ENCODE measurements at places on chromosomes 2 and 18. TPM values are rescaled to one million over a fixed set of nuclear protein-coding genes. Genes with fewer than 3 reads are reported as not detected.
A peak's percentile ranks its signal among the peaks of the same experiment; 100 is the strongest.

DNA sequence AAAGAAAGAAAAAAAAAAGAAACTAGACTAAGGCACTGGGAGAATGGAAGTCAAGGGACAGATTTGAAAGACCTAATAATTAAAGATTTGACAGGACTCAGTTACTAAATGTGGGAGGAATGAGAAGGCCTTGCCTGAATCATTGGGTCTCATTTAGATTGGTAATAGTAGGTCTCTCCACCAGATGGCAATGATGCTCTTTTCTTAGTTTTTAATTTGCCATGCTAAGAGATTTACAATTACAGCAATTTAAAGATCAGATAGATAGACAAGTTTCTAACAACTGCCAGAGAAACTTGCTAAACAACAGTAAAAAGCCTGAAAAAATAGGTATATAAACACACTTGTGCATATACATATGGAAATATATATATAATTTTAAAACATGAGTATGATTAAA, 153.0 kb downstream of the TMEM247 start:
- no peak for DNase-seq

GRCh38 chr2:179235463-179236108, 29.0 kb downstream of the SESTD1 start:
- DNase-seq, result no peak

- DNase-seq, result peak; percentile 26
Measured at GRCh38 chr2:212536817-212537725, 1.5 kb downstream of the ERBB4 start.

DNA sequence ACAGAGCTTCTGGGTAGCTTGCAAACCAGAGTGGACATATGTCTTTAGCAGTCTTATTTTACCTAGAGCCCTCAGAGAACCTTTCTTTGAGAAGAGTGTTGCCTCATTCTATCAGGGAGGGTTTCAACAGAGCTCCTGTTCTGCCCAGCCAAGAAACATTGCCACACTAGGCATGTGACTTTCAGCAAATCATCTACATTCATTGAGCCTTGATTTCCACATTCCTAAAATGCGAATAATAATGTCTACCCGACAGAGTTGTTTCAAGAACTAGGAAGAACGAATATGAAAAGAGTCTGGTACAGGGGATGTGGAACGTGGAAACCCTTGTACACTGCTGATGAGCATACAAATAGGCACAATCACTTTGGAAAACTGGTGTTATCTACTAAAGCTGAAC, 7.8 kb upstream of the PRKAG3 start:
- DNase-seq, result no peak

DNA sequence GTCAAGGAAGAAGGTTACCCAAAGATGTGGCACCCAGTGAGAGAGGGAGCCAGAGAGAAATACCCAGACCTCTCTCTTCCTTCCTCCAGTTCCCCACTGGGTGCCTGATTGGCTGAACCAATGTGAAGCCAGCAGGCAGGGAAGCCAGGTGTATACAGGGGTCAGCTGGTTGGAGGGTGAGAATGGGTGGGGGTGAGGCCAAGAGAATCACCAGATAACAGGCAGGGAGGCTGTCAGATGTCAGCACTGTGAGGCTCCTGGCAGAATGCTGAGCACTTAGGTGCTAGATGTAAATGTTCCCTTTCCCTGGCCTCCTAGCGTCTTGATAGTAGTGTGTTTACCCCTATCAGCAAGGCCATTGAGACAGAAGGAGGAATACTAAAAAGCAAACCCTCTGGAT, 104.0 kb upstream of the MGAT5 start:
- no peak for DNase-seq

GRCh38 chr18:8359076-8359475, 250.2 kb upstream of the RAB12 start:
- no peak for DNase-seq

GRCh38 chr2:223747392-223748042, 89.9 kb downstream of the AP1S3 start:
- DNase-seq, result no peak

DNA sequence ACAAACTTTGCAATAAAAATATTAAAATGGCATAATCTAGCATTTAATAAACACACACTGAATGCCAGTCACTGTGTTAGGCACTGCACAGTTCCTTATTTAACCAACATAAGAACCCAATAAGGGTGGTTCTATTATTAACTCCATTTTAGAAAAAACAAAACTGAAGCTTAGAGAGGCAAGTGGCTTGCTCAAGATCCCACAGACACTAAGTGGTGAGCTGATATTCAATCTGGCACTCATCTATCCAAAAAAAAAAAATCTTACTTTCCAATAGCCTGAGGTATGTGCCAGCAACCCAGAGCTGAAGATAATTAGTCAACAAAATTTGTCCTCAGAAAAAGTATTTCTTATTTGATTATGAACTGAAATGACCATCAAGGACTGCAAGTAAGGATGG, 799 bp downstream of the CYTIP start:
- no peak for DNase-seq

GRCh38 chr2:81276595-81276994, 972.0 kb upstream of the LRRTM1 start:
- no peak for DNase-seq

- DNase-seq, result no peak
Measured at GRCh38 chr18:35028536-35028935, 12.7 kb upstream of the MAPRE2 start.

- no peak for DNase-seq
Measured at GRCh38 chr2:19829672-19830071, 72.1 kb downstream of the TTC32 start.

DNA sequence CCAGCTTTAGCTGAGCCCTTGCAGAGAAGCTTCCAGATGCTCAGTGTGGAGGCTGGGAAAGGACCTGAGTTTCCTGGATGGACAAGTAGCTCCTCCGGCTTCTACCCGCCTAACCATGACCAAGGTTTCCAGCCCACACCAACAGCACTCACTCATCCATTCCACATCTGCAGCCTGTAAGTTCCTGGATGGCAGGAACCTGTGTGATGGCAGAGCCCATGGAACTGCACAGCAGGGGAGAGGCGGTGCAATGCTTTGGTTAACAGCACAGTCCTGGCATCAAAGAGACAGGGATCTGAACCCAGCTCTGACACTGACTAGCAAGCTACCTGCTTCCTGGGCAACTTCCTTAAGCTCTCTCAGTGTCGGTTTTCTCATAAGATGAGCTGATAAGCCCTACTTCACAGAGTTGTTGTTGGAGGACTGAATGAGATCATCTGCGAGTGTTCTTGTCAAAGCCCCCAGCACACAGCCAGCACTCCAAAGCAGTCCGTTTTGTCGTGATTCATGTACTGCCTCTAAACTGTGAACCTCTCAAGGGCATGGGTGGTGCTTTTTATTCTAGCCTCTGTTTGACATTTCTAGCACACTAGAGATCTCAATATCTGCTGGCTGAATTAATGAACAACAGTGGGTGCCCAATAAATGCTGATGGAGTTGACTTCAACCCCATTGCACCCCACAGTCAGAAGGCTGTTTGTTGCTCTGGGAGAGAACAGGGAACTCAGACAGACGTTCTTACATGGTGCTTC, 41.6 kb upstream of the OTOF start:
- DNase-seq, result no peak

- no peak for DNase-seq
Measured at GRCh38 chr2:134639265-134639664, 79.5 kb downstream of the TMEM163 start.

GRCh38 chr2:23859983-23860382, 66.9 kb downstream of the ATAD2B start:
- no peak for DNase-seq

GRCh38 chr2:32977228-32977758, 30.5 kb downstream of the LTBP1 start:
- no peak for DNase-seq

GRCh38 chr2:219605607-219605954, 7.9 kb downstream of the STK11IP start:
- no peak for DNase-seq

- no peak for DNase-seq
Measured at GRCh38 chr2:177245010-177245422, 19.5 kb downstream of the NFE2L2 start.

- DNase-seq, result no peak
Measured at GRCh38 chr2:238573916-238574315, 147.2 kb downstream of the ASB1 start.

DNA sequence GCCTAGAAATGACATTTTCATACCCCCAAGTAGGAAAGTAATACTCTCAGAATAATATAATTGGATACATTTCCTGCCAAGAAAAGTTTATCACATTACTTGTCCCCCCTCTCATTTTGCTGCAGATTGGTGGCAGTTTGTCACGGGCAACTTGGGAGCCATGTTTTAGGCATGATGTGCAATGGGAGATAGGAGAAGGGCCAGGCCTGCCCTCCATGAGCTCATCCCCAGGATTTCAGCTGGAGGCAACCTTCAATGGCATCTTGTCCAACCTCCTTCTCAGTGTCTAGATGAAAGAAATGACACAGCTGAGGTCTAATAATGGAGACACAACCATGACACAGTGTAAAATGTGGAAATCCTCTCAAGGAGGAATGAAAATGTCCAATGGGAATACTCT, 11.4 kb upstream of the RAB31 start:
- no peak for DNase-seq

- peak; percentile 3 for DNase-seq
Measured at GRCh38 chr2:240469239-240469636, 33.8 kb downstream of the GPC1 start.

DNA sequence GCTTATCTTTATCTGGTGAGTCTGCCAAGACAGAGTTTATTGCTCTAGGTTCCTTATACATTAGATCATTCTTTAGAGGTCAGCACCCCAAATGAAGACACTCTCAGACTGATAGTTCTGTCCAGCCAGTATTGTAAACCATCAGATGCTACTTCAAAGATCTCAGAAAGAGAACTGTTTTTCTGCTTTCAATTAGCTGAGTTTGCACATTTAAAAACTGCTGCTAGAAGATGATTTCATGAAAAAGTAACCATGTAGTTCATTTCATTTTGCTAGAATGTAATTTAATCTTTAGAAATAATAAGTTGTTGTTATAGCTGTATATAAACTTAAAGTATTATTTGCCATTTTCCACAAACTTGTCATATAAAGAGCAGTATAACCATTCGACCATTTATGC, 344.5 kb upstream of the ATP5MC3 start:
- no peak for DNase-seq

- DNase-seq, result no peak
Measured at GRCh38 chr2:46239175-46239846, 57.9 kb upstream of the EPAS1 start.

GRCh38 chr18:78783564-78783960, 196.1 kb upstream of the SALL3 start:
- DNase-seq, result no peak

- DNase-seq, result no peak
Measured at GRCh38 chr2:37746883-37747282, 75.4 kb upstream of the CDC42EP3 start.

GRCh38 chr2:202510911-202511310, 123.9 kb upstream of the FAM117B start:
- DNase-seq, result no peak

GRCh38 chr2:241312082-241312481, 3.4 kb downstream of the HDLBP start:
- DNase-seq, result no peak

- no peak for DNase-seq
Measured at GRCh38 chr18:40558706-40559392, 1396.2 kb upstream of the PIK3C3 start.

- no peak for DNase-seq
Measured at GRCh38 chr2:230906471-230907230, 18.4 kb downstream of the GPR55 start.

The PKDCC gene
- total RNA-seq, result 9.6 TPM

The TNFAIP6 gene
- total RNA-seq, result not detected

The REG1B gene
- not detected for total RNA-seq

The SMYD1 gene
- total RNA-seq, result not detected

The C18orf32 gene
- 33.2 TPM for total RNA-seq

The CRIM1 gene
- 246 TPM for total RNA-seq

The IL1RL1 gene
- total RNA-seq, result 0.10 TPM

The COL6A3 gene
- 1.6 TPM for total RNA-seq

The ANKRD23 gene
- 4.7 TPM for total RNA-seq

The RAB27B gene
- total RNA-seq, result 0.41 TPM

The ACTG2 gene
- 8.3 TPM for total RNA-seq

The ZBTB7C gene
- total RNA-seq, result 0.67 TPM

The REEP1 gene
- total RNA-seq, result 0.62 TPM

The SCRN3 gene
- 21.1 TPM for total RNA-seq

The SLC35F6 gene
- total RNA-seq, result 23.8 TPM

The TMEM247 gene
- not detected for total RNA-seq

The STK17B gene
- total RNA-seq, result 7.9 TPM

Measured in endothelial cell (in vitro differentiated cells).